ENCODE measurements at places on chromosomes 2 and 18.

DNA sequence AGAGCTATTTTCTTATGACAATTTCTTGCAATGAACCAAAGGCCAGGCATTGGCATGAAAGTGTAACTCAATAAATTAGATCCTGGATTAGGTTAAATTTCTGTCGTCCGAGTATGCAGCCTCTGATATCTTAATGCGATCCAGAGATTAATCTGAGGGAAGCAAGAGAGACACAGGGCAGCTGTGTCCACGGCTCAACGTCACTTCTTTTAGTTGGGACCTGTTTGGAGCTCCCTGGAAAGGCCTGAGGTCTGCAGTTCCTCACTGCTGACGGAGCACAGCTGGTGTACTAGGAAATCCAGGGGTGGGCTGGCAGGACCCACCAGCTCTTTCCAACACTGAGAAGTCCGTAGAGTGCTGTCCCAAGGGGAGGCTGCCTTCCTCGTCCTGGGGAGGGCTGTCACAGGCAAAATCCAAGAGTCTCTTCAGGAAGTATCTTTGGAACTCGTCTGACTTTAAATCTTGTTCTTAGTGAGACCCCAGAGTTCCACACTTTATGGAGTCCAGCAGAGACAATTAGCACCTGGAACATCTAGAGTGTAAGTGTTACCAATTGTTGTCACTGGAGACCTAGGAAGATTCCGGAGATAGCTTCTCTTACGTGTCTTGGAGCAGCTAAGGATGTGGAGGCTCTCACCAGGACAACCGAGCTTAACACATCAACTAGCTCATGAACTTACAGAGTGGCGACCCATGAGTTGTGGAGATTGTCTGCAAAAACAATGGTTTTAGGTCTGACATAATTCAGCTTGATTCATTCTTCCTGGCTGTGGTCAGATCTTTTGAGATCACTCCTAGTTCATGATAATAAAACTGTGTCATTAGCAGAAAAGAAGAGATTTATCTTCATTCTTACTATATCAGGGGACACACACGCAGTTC is 173.7 kb downstream of the ACKR3 start:
- no peaks in the 10 kb centered on the region for H3K27me3 ChIP-seq
- DNase-seq, result peak; percentile 81
- no peak overlapping the region for H3K27ac ChIP-seq
- no peaks in the 10 kb centered on the region for H3K36me3 ChIP-seq
- H3K4me1 ChIP-seq, result peaks cover 11% of the 10 kb centered on the region
- H3K4me3 ChIP-seq, result no peak overlapping the region

DNA sequence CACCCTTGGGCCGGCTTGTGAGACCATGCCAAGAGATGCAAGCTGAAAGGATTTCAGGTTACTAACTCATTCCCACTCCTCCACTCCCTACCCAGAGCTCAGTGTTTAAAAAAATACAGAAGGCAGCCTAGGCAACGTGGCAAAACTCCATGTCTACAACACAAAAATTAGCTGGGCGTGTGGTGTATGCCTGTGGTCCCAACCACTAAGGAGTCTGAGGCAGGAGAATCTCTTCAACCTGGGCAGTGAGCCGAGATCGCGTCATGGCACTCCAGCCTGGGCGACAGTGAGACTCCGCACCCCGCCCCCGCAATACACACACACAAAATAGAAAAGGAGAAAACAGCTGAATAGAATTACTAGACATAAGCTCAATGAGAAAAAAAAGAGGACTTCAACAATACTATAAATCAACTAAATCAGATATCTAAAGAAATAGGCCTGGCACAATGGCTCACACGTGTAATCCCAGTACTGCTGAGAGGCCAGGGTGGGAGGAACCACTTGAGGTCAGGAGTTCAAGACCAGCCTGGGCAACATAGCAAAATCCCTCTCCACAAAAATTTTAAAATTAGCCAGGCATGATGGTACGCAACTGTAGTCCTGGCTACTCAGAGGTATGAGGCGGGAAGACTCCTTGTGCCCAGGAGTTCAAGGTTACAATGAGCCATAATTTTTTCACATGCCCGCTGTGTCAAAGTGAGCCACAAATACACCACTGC is 10.1 kb downstream of the IWS1 start:
- no peaks in the 10 kb centered on the region for H3K4me1 ChIP-seq
- H3K27me3 ChIP-seq, result no peaks in the 10 kb centered on the region
- DNase-seq, result no peak
- H3K27ac ChIP-seq, result no peak overlapping the region
- H3K4me3 ChIP-seq, result no peak overlapping the region

- H3K27ac ChIP-seq, result no peak overlapping the region
- H3K4me1 ChIP-seq, result no peaks in the 10 kb centered on the region
- no peaks in the 10 kb centered on the region for H3K27me3 ChIP-seq
- H3K36me3 ChIP-seq, result no peaks in the 10 kb centered on the region
- H3K4me3 ChIP-seq, result no peak overlapping the region
These were observed 47.2 kb downstream of the NETO1 start for GRCh38 chr18:72820571-72820970.

DNA sequence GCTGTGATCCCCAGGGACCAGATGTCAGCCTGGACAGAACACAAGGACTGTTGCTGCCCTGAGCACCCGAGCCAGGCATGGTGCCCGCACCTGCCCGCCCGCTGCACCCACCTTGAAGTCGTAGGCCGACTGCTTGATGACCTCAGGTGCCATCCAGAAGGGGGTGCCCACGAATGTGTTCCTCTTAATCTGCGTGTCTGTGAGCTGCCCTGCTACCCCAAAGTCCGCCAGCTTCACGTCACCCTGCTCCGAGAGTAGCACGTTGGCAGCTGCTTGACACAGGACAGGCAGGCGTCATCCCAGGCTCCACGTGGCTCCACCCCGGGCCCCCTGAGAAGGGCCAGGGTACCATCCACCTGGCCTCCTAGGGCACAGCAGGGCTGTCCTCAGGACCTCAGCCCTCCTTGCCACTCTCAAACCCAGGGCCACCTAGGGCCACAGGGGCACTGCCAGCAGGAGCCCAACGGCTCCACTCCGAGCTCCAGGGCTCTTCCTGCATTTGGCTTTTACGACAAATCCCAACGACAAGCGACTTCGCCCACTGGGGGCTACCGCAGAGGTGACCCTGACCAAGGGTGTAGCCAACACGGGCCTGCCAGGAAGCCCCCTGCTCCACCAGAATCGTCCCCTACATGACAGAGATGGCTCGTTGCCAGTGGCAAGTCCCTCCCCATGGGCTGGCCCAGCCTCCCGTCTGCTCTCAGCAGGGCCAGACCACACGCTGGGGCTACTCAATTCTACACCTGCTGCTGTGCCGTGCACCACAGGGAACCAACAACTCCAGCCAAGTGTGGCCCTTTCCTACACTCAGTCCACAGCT is 9.0 kb downstream of the STK25 start:
- no peak overlapping the region for H3K27ac ChIP-seq
- no peak overlapping the region for H3K4me3 ChIP-seq
- no peaks in the 10 kb centered on the region for H3K4me1 ChIP-seq
- peaks cover 4% of the 10 kb centered on the region for H3K36me3 ChIP-seq
- no peak for DNase-seq

DNA sequence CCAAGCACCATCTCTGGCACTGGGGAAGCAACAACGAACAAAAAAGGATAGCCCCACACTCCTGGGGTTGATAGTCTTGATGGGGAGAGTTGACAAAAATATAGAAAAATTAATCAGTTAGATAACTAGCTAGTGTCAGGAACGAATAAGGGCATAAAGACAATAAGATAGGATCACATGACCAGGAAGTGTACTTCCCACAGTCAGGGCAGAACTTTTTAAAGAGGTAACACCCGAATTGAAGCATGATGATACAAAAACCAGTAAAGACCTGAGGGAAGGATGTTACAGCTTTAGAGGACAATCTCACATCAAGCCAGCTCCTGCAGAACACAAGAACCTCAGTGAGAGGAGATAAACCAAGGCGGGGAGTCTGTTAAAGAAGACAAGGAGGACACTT is 295.4 kb upstream of the CRIM1 start:
- no peak overlapping the region for H3K27ac ChIP-seq
- DNase-seq, result no peak
- no peaks in the 10 kb centered on the region for H3K36me3 ChIP-seq

- no peaks in the 10 kb centered on the region for H3K4me1 ChIP-seq
- no peak overlapping the region for H3K27ac ChIP-seq
- H3K4me3 ChIP-seq, result no peak overlapping the region
- no peaks in the 10 kb centered on the region for H3K27me3 ChIP-seq
- DNase-seq, result no peak
- no peaks in the 10 kb centered on the region for H3K36me3 ChIP-seq
These were observed 37.4 kb downstream of the ARL4C start for GRCh38 chr2:234459401-234460009.

DNA sequence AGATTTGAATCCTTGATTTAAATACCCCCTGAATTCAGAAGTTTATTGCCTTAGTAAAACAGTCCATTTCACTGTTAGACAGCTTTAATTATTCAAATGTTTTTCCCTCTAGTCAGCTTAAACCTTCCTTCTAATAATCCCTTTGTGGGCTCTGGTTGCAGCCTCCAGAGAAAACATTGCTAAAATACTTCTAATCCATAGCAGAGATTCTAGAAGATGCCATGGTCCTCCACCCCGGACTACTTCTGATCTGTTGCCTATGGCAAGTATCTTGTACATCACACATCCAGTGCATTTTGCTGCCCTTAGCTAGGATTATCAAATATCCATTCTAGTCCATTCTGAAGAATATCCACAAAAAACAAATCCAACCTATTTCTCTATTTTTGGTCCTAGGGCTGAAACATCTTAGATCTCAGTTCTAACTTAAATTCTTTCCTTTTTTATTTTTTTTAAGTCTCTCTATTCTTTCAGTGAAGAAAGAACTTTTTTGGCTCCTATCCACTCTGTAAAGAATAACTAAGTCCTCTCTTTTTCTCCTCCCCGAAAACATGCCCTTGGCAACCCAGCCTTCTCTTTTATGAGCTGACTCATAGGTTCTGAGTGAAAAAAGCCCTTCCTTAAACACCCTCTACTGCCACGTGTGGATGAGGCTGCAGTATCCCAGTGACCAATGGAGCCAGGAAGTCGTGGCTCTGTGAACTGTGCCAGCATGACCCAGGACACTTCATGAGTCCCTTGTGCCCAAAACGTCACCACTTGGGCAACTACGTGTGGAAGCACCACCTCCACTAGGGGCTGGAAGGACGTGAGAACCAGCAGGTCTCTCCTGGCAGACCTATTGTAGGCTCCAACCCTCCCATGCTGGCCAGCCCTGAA is 349.8 kb downstream of the TNS1 start:
- DNase-seq, result no peak
- peak overlapping the region; percentile 48 for H3K27ac ChIP-seq
- no peaks in the 10 kb centered on the region for H3K36me3 ChIP-seq
- no peak overlapping the region for H3K4me3 ChIP-seq
- H3K4me1 ChIP-seq, result peaks cover 18% of the 10 kb centered on the region
- H3K27me3 ChIP-seq, result no peaks in the 10 kb centered on the region

- no peaks in the 10 kb centered on the region for H3K27me3 ChIP-seq
- H3K36me3 ChIP-seq, result no peaks in the 10 kb centered on the region
- peak overlapping the region; percentile 70 for H3K27ac ChIP-seq
- H3K4me1 ChIP-seq, result peaks cover 4% of the 10 kb centered on the region
These were observed 54.9 kb downstream of the FHOD3 start for GRCh38 chr18:36352384-36352783.

- H3K27me3 ChIP-seq, result no peaks in the 10 kb centered on the region
- H3K27ac ChIP-seq, result no peak overlapping the region
- no peak for DNase-seq
- peaks cover 2% of the 10 kb centered on the region for H3K36me3 ChIP-seq
- H3K4me1 ChIP-seq, result no peaks in the 10 kb centered on the region
These were observed 93.6 kb downstream of the SCN9A start for GRCh38 chr2:166282154-166282553.

DNA sequence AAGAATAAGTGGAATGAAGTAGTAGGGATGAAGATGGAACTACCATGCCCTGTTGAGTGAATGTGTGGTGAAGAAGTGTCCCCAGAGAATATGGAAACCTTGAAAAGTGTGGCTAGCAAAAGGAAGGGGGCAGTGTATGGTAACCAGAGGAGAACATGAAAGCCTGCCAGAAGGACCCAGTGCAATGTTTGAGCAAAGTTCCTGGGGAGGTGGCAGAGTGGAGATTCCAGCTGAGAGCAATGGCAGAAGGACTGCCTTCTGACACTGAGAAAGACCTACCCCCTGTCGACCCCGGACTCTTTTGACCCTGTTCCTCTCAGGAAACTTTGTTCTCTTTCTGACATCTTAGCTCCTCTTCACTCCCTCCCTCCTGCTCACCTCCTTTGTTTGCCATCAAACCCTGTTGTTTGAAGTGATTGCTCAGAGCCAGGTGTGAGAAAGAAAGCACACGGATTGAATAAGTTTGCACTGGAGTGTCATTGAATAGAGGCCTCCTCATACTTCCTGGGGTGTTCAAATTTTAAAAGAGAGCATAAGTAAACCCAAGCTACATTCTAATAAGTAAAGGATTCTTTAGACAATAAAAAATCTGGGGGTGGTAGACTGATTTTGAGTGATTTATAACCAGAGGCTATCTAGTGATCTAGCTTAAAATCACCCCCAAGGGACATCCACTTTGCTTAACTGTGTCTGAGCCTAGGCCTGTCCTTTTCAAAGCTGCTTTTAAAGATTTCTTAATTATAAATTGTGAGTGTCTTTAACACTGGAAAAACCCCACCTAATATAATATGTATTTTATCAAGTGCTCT is 57.1 kb downstream of the TRIB2 start:
- no peak for DNase-seq
- no peak overlapping the region for H3K4me3 ChIP-seq
- peaks cover 4% of the 10 kb centered on the region for H3K4me1 ChIP-seq
- no peaks in the 10 kb centered on the region for H3K27me3 ChIP-seq
- H3K36me3 ChIP-seq, result no peaks in the 10 kb centered on the region
- H3K27ac ChIP-seq, result no peak overlapping the region

DNA sequence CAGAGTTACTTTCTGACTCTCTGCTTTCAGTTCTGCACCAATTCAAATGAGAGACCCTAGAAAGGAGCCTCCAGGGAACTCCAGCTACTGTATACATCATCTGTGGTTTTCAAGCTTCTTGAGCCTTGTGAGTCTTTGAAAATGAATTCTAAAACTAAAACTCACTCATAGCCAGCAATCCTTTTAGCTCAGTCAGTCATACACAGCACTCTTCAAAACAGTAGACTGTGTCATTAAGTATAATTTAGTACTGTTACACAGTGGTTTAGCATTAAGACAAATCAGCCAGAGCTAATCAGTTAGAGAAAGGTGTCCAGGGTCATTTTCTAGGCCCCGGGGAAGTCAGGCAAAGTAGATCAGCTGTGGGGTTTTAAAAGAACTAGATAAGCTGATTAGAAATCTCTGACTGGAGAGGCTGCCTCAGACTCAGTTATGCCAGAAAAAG is 322.1 kb upstream of the THUMPD2 start:
- no peaks in the 10 kb centered on the region for H3K36me3 ChIP-seq
- H3K4me3 ChIP-seq, result no peak overlapping the region
- DNase-seq, result no peak
- H3K27me3 ChIP-seq, result no peaks in the 10 kb centered on the region
- H3K27ac ChIP-seq, result no peak overlapping the region

DNA sequence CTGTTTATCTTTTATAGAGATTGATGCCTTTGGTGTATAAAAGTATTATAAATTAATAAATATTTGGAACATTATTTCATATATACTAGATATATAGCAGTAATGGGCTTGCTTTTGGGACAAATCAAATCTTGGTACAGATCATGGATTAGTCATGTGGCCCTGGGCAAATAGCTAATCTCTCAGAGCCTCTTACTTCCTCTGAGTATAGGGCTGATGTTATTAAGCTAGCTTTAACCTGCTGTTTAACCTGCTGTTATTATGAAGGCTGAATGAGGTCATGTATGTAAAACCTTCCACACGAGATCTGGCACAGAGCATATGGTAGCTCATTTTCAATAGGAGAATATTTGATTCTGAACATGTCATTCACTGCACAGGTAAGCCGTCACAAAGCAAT is 5.7 kb downstream of the ITGB6 start:
- H3K4me1 ChIP-seq, result no peaks in the 10 kb centered on the region
- no peak overlapping the region for H3K27ac ChIP-seq
- H3K36me3 ChIP-seq, result no peaks in the 10 kb centered on the region
- DNase-seq, result no peak
- H3K27me3 ChIP-seq, result no peaks in the 10 kb centered on the region

Measured in kidney (tissue), 22 donors.